ENCODE measurements at places on chromosomes 12 and 14.
A peak's percentile ranks its signal among the peaks of the same experiment; 100 is the strongest.

DNA sequence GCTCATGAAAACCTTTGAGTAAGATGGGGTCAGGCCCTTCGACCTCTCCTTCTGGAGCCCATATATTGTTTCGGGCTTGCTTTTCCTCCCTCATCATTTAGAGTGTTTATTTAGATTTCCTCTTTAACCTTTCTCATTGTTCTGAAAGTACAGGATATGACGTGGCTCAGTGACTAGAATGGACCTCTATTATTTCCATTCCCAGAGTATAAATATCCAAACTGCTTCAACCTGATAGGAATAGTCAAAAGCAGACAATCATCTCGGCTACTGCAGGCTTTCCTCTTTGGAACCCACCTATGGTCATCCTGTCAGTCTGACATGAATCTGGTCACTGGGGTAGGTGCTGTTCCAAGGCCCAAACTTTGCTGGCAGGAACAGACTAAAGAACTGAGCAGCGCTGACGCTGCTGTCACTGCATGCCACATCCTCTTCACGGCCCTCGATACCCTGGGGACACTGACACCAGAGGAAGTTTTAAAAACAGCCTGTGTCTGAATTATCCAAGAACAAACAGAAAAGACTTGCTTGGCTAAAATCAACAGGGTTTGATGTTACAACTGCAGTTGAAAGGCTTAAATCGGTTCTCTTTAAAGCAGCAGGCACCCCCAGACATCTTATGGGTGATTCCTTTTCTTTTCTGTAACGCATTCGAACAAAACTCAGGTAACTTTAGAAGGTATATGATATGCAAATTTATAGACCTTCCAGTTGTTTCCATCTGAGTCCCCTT is 5.0 kb upstream of the DDX47 start:
- H3K4me3 ChIP-seq: no peak overlapping the region
- peaks cover 29% of the 10 kb centered on the region for H3K4me1 ChIP-seq
- peak; percentile 84 for DNase-seq

DNA sequence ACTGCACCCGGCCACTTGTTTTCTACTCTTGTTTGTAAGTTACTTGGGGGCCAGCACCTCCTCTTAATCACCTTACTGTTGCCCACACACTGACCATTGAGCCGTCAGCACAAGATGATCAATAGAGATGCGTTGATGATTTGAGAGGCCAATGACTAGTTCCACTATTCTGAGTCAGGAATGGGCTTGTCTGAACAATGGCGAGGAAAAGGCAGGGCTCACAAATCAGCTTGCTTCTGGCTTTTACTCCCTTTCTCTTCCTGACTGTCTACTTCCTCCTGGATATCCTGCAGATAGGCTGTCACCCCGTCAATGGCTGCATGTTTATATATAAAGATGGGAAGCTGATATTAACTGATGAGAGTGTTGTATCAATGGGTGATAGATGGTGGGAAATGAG is 29.1 kb upstream of the HDAC7 start:
- H3K36me3 ChIP-seq: no peaks in the 10 kb centered on the region
- no peak overlapping the region for H3K4me3 ChIP-seq
- H3K27ac ChIP-seq: no peak overlapping the region
- no peak for DNase-seq
- H3K27me3 ChIP-seq: no peaks in the 10 kb centered on the region

- no peaks in the 10 kb centered on the region for H3K27me3 ChIP-seq
- no peaks in the 10 kb centered on the region for H3K4me1 ChIP-seq
- no peak overlapping the region for H3K27ac ChIP-seq
- no peaks in the 10 kb centered on the region for H3K36me3 ChIP-seq
- H3K4me3 ChIP-seq: no peak overlapping the region
These were observed 423.8 kb downstream of the NRXN3 start for GRCh38 chr14:78593949-78594348.

DNA sequence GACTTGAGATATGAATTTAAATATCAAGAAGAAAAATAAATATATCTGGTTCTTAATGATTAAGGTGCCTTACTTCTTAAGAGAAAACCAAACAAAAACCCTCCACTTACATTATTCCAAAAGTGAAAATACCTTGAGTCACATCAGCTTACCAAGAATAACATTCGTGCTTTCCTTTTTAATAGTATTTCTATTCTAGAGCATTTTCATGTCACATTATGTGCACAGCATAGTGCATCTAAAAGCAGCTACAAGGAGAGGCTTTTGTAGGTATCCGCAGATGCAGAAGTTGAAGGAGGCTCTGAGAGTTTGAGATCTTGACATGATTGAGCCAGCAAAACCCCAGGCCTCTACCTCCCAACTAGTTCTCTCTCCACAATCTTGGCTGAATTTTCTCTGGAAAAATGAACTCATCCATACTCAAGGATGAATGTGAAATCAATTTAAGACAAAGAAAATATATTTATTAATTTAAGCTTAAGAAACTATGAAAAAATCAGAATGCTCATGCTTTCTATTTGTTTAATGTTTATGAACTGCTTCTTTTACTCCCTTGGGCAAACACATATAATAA is 275.0 kb downstream of the AKAP6 start:
- H3K27ac ChIP-seq: no peak overlapping the region
- no peaks in the 10 kb centered on the region for H3K36me3 ChIP-seq
- no peaks in the 10 kb centered on the region for H3K4me1 ChIP-seq

- H3K4me1 ChIP-seq: no peaks in the 10 kb centered on the region
- H3K27me3 ChIP-seq: peaks cover 5% of the 10 kb centered on the region
- H3K27ac ChIP-seq: no peak overlapping the region
- DNase-seq: no peak
- H3K36me3 ChIP-seq: no peaks in the 10 kb centered on the region
- H3K4me3 ChIP-seq: no peak overlapping the region
These were observed 31.5 kb downstream of the SLC17A8 start for GRCh38 chr12:100388382-100388781.

DNA sequence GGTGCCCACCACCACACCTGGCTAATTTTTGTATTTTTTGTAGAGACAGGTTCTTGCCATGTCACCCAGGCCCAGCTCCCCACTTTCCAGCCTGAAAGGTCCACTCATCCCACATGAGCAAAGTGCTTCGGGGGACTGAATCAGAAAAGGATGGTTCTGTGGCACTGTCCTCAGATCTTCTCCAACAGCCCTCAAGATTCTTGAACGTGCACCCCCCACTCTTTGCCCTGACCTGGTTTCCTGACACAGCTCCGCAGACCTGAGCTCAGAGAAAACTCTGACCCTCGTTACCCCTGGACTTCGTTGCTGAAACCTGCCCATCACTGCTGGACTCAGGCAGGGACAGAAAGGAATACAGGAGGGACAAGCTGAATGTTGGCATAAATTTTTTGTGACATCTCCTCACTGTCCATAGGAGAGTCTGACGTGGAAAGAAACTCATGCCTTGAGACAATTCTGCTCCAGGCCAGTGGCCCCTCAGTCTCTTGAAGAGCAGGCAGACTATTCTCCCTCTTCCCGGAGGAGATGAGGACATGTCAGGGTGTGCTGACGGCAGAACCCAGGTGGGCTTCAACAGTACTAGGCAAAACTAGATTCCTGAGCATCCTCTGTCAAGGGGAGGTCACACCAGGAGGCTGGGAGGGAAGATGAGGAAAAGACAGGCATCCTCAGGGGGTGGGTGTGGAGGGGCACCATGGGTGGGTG is 149.3 kb downstream of the DPF3 start:
- DNase-seq: no peak
- H3K36me3 ChIP-seq: no peaks in the 10 kb centered on the region

DNA sequence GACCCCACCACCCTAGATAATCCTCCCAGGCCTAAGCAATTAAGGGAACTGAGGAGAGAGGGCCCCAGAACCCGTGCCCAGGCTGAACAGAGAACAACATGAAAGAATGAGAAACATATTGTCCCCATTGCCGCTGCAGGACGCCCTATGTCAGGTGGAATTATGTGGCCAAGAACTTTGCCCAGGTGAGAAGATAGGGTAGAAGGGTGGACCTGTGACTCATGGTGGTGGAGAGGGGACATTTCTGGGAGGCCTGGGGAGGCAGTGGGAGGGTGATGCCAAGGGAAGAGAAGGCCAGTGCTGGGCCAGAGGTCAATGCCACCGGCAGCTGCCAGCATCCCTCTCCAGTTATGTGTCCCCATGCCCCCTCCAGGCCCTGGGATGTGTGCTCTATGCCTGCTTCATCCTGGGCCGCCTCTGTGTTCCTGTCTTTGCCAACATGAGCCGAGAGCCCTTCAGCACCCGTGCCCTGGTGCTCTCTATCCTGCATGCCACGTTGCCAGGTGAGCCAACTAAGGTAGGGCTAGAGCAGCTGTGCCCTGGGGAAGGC is 15.5 kb downstream of the SOAT2 start:
- no peaks in the 10 kb centered on the region for H3K4me1 ChIP-seq
- no peak overlapping the region for H3K4me3 ChIP-seq
- H3K27me3 ChIP-seq: no peaks in the 10 kb centered on the region

Measured in natural killer cell (primary cell).